NCI-H226 (cell line): ENCODE measurements at places on chromosomes 12 and 14.
A peak's percentile ranks its signal among the peaks of the same experiment; 100 is the strongest.

- DNase-seq: peak; percentile 76
Observed at GRCh38 chr14:60805841-60806430, 71.4 kb downstream of the MNAT1 start.

DNA sequence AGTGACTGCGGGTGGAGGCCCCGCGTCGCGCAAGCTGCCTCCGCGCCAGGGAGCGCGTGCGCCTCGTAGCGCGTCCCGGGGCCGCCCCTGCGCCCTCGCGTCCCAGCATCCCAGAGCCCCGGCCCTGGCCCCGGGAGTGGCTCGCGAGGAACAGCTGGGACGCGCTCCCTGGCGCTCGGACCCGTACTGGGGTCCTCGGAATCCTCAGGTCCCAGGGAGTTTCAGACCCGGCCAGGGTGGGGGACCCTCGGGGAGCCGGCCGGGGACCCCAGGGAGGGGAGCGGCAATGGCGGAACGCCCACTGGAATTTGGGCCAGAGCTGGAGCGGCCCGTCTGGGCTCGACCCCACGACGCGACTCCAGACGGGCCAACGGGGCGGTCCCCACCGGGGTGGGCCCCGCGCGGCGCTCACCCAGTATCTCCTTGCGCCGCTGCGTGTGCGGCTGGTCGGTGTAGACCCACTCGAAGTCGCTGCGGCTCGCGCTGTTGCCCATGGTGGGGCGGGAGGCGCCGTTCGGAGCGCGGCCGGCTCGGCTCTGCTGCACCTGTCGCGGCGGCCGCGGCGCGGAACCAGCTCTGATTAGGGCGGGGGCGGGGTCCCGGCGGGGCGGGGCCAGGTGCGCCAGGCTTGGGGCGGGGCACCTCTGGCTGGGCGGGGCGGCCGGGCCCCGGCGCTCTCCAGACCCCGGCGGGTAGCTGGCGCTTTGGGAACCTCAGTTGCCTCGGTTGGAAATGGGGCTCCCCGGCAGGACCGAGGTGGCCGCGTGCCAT lies at the start of gene DEGS2:
Gene DEGS2, minus strand, starts transcription at position 552 of the 771 bp plus-strand sequence. Its CDS starts 58 bp downstream, at position 494.
- no peak for DNase-seq

DNA sequence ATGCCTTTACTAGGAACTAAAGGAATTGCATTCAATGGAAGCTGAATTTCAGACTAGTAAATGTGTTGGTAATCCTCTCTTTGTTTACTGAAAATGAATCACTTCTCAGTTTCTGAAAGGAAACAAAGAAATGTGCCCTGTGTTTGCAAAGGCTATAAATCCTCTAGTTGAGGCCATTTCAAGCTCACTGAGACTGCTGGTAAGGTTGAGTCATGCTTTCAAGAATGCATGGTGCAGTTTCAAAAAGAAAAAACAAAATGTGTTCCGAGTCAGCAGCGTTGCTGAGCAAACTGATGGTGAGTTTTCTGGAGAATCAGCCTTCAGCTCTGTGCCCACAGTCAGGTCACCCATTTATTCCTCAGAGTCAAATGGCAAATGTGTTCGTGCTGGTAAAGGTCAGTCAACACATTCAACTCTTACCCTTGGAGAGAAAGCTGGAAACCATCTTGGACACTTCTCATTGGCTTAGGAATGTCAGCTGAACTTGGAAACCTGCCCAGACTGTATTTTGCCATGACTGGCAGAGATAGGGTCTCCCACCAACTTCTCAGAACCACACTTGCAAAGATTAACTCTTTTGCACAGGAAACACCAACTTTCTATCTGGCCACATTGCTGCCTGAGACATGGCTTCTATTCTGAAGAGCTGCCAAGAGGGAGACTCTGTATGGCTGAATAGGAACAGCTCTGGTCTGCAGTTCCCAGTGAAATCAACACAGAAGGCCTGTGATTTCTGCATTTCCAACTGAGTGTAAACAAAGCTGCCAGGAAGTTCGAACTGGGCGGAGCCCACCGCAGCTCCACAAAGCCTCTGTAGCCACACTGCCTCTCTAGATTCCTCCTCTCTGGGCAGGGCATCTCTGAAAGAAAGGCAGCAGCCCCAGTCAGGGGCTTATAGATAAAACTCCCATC lies 484.4 kb downstream of the ATP23 start:
- DNase-seq: peak; percentile 92

GRCh38 chr12:98741196-98741555 lies 96.1 kb downstream of the APAF1 start:
- no peak for DNase-seq

DNA sequence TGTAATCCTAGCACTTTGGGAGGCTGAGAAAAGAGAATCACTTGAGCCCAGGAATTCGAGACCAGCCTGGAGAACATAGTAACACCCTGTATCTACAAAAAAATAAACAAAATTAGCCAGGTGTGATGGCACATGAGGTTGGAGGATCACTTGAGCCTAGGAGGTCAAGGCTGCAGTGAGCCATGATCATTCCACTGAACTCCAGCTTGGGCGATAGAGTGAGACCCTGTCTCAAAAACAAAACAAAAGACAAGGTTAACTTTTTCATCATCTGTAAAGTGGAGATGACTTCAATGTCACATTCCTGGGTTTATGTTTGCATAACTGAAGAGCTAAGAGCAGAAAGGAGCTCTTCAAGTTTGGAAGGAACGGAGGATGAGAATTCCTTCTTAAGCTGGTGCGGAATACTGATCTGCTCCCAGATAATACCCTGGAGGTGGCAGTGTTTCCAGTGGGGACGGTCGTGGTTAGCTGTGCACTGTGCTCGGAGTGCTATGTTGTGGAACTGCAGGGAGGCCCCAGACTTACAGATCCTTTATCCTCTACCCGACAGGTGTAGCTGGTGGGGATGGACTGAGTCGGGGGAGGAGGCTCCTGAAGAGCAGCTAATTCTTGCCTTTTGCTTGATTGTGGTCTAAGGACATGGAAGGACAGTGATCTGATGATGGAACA lies 22.5 kb upstream of the BICD1 start:
- no peak for DNase-seq

DNA sequence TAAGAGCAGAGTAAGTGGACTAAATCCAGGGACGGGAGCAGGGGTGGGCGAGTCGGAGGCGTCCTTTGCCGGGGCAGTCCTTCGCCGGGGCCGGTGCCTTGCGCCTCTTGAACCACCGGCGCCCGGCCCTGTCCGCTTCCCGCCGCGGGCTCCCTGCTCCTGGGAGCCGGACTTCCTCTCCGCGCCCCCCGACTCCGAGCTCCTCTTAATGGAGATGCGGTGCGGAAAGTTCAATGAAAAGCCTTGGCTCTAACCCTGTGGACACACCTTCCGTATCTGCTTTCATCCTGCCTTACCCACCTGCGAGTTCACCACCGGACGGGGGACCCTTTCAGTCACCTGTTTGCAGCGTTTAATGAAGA lies 412 bp downstream of the FGFR1OP2 start:
- DNase-seq: no peak

DNA sequence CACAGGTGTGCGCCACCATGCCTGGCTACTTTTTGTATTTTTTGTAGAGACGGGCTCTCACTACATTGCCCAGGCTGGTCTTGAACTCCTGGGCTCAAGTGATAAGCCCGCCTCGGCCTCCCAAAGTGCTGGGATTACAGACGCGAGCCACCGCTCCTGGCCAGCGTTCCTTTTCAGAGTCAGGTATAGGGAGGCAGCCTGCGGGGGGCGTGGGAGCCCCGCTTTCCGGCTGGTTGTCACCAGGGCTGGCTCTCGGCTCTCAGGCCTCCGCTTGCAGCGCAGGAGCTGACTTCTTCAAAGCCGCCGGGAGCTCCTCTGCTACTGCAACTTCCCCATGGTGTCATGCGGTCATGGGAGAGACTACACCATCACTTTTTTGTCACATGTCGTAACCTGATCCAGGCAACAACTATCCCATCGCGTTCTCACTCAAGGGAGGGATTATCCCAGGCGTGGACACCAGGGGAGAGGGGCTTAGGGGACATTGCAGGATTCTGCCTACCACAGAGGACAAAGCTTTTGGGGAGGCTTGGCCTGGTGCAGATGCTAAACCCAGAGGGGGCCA lies 129.4 kb downstream of the SCARB1 start:
- DNase-seq: no peak

DNA sequence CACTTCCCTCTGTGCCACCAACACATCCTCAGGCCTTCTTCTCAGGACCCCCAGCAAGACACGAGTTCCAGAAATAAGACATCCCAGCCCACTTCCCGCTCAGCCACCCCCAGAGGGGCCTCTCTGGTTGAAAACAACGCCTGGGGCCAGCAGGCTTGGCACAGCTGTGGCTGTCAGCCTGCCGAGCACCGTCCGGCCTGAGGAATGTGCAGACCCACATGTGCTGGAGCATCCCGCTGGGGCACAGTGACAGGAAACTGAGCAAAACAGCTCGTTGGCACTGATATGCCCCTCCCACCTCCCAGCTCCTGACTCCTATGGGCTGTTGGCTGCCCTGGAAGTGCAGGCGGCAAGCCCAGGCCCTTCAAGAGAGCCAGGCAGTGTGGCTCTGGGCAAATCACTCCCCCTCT lies 1.4 kb downstream of the SYNE3 start:
- no peak for DNase-seq

DNA sequence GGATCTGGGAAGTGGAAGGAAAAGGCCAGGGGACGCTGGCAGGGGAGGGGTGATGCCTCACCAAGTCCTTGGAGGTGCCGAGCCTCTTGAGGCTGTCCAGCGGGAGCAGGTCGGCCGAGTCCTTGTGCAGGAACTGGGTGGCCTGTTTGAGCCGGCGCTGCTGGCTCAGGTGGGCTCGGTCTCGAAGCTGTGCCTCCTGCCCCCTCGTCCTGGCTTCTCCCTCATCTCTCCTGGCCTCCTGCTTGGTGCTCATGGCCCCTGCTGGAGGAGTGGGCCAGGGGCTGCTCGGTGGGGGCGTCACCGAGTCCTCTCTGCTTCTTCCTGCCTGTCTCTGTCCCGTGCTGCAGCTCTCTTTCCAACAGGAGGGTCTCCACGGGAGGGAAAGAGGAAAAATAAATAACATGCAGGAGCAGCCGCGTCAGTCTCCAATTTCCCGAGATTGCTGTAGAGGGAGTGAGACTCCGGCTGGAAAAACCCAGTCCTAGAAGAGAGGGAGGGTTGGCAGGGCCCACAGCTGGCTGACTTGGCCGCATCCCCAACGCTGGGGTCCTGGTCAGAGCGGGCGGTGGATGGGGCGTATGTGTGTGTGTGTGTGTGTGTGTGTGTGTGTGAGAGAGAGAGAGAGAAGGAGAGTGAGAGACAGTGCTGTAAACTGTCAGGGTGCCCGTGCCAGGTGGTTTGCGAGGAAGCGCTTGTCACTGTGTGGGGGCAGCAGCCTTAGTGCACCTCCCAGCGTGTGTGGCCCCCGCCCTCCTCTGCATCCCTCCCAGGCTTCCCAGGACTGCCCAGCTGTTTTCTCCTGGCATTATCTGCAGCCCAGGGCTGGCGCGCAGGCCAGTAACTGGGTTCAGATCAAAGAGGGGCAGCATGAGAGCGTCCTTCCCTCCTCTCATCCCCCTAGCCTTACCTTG lies at the start of gene NRIP2:
Gene NRIP2, minus strand, starts transcription at position 455 of the 911 bp plus-strand sequence. Its CDS starts 52 bp downstream, at position 403.
- no peak for DNase-seq

DNA sequence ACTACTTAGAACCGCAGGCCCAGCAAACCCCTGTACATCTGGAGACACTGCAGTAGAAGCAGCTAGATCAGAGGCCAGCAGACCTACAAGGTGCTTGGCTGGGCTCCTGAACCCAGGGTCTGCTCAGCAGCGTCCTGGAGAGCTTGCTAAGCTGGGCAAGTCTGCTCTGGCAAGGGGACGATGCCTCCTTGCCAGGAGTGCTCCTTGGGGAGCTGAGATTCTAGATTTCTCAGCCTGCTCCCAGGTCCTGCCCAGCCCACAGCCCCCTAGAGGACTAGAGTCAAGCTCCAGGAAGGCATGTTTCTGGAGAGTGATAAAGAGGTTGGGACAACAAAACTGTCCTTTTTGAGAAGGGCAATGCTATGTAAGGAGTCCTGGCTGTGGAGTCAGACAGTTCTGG lies 60.3 kb downstream of the HSPB8 start:
- DNase-seq: no peak

DNA sequence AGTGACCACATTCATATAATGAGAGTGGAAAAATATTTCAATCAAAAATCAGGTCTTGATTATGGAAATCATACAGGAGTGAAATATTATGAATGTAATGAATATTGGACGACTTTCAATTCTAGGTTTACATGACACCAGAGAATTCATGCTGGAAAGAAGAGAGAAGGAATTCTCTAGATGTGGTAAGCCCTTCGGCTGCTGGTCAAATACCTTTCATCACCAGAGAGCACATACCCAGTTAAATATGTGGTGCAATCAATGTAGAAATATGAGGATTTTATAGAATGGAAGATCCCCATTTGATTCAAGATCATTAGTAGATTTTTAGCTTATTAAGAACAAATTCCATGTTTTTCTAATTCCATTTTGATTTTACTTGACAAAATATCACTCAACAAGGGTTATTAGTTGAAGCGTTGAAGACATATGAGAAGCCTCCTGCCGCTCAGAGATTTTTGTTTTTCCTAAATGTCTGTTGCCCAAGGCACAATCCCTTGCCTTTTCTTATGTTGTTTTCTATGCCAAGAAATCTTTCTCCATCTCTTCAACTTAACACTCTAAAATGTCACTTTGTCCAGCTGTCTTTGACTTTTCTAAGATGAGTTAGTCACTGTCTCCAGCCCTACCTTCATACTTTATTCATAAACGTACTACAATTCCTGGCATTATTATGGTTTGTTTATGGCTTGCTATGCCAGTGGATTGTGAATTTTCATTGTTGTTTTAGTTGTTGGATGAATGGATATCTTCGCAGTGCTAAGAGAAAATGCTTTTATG lies 72.8 kb upstream of the ZDHHC17 start:
- DNase-seq: no peak

DNA sequence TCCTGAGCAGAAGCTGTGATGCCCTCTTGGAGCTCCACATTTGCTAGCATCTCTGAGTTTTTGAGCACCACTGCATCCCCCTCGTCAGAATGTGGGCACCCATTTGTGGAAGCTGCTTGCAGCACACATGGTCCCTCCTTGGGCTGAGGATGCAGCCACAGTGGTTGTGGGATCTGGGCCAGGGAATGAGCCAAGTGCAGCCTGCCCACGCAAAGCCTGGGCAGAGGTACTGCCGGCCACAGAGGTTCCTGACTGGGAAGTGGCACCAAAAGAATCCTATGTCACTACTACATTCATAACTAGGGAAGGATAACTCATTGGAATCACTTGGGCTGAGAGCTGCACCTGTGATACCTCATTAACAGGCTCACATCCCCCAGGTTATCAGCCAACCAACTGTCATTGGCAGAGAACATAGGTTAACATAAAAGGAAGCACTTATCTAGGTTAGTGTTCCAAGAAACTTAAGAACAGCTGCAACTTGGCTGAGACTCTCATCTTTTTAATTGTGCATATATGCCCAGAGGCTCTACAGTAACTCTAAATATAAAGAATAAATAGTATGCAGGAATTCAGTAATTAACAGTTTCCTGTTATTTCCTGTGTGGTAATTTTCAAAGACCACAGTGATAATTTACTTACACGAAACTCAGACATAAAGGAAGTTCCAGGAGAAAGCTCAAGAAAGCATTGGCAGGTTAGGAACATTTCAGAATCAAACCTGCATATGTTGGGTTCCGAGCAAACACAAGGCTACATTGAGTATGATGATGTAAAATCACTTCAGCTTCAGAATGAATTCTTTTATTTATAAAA lies 145.3 kb downstream of the BCAT1 start:
- DNase-seq: no peak
